Sigmoid colon (tissue), 7 donors: ENCODE measurements at places on chromosomes 11 and 22. TPM values are rescaled to one million over a fixed set of nuclear protein-coding genes. Genes with fewer than 3 reads are reported as not detected.

Gene OR5F1
- not detected for total RNA-seq

DNA sequence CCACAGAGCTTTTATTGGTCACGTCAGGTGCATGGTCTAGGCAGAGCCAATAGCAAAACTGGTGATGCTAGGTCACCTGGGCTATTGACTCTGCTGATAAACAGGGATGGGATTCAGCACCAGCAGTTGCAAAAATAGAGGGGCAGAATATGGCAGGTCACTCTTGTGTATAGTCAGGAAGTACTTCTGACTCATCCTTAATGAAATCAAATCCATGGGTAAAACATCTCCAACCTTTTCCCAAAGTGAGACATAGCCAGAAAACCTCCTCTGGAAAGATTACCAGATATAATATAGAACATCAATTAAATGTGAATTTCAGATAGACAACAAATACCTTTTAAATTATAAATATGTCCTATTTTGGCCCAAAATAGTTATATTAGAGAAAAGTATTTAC lies 383.2 kb downstream of the METTL15 start:
- H3K4me3 ChIP-seq, result no peak overlapping the region
- H3K36me3 ChIP-seq, result no peaks in the 10 kb centered on the region
- H3K27me3 ChIP-seq, result no peaks in the 10 kb centered on the region

GRCh38 chr11:12382451-12382850 lies 5.1 kb downstream of the PARVA start:
- no peaks in the 10 kb centered on the region for H3K4me1 ChIP-seq
- no peak for DNase-seq
- H3K4me3 ChIP-seq, result no peak overlapping the region
- H3K27me3 ChIP-seq, result no peaks in the 10 kb centered on the region

DNA sequence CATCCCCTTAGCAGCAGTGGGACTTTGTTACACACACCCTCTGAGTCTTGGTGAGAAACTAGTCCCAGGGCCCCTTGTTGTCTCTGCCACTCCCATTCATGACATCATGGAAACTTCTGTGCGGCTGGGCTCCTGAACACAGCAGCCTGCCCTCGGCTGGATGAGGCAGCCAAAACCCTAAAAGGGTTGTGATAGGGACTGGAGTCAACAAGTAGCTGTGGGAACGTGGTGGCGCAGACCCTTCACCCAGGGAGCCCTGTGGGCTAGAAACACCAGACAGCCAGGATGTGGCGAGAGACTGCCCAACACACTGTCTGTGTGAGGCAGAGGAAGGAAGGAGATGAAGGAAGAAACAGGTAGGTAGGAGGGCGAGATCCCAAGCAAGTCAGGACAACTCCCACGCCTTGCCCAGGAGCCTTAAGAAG lies 3.9 kb downstream of the CD3D start:
- H3K36me3 ChIP-seq, result no peaks in the 10 kb centered on the region
- H3K4me3 ChIP-seq, result no peak overlapping the region
- H3K27me3 ChIP-seq, result no peaks in the 10 kb centered on the region
- DNase-seq, result no peak
- H3K27ac ChIP-seq, result no peak overlapping the region

GRCh38 chr22:16974298-16975084 lies 33.5 kb downstream of the GAB4 start:
- H3K27ac ChIP-seq, result no peak overlapping the region
- H3K36me3 ChIP-seq, result no peaks in the 10 kb centered on the region
- no peak overlapping the region for H3K4me3 ChIP-seq
- no peak for DNase-seq
- H3K27me3 ChIP-seq, result no peaks in the 10 kb centered on the region

DNA sequence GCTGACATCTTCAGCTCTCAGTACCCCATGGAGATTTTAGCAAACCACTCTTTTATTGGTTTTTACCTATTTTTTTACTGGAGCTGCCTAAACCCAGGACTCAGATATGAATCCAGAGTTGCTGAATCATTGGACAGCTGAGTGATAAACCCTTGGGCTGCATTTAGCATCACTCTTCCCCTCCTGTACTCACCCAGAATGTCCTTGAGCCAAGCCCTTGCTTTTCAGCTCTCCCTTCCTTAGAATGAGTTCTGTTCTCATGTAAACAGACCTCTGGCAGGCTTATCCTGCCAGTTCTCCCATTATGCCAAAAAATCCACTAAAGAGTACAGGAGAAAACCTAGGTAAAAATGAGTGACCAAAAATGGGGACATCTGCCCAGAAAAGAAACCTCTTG lies 200.1 kb upstream of the POU2AF2 start:
- no peak overlapping the region for H3K4me3 ChIP-seq
- H3K36me3 ChIP-seq, result no peaks in the 10 kb centered on the region
- no peak for DNase-seq
